Endothelial cell (in vitro differentiated cells): ENCODE measurements at places on chromosomes 5 and 9.

DNA sequence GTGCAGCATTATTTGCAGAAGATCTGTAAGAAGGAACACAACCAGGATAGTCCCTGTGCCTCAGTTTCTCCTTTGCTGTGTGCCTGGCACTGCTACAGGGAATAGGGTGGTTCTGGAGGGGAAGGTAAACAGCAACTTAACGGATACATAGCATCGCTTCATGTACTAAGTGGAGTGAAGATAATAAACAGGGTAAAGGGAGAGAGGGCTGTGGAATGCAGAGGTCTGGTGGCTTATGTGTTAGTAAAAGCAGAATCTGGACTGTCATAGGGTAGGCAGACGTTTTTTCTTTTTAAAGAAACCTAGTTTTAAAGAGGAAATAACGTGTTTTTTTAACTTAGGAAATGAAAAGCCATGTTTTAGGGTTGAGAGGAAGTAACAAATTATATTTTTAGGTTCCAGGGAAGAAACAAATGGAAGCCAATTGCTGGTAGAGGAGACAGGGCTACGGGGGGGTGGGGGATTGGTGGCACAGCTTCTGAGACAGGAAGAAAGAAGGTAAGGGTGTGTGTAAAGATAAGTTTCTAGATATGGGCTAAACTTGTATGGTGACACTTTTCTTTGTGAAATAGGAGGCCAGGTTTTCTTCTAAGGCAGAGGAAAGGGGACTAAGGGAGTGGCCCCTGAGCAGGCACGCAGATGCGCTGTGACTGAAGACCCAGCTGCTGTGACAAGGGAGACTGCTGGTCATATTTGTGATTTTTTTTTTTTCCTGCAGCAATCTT lies 1.3 kb downstream of the GNG10 start:
- DNase-seq: no peak

DNA sequence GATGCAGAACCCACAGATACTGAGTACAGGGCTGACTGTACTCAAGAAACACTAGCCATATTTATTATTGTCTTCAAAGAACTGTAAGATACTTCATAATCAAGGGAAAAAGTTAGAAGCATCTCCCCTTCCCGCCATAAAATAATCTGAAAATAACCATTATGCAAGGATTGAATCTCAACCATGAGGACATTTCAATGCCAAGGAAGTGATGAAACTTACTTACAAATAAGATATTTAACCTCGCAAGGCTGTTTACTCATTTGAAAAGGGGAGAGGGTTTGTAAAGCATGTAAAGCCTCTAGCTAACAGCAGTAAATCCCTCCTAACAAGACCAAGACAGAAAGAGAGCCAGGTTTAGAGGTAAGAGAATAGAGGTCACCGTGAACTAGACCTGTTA lies 6.3 kb downstream of the MYO10 start:
- DNase-seq: no peak

- no peak for DNase-seq
Observed at GRCh38 chr5:143551820-143552251, 148.3 kb upstream of the NR3C1 start.

DNA sequence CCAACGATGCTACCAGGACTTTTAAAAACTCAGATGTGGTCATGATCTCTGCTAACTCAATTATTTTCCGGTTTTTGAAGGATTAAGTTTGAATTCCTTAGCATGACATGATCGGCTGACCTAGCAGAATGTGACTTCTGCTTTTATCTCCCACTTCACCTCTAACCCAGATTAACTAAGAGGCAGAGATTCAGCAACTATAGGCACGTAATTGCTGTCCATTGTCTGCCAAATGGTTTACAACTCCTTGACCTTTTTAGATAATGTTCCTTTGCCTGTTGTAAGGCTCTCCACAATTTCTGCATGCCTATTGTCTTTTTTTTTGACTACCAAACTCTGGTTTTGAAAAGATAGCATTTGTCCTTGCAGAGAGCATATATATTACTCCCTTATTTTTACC lies 268.2 kb downstream of the BRINP1 start:
- DNase-seq: no peak
